ENCODE measurements at places on chromosomes 11 and 22.

DNA sequence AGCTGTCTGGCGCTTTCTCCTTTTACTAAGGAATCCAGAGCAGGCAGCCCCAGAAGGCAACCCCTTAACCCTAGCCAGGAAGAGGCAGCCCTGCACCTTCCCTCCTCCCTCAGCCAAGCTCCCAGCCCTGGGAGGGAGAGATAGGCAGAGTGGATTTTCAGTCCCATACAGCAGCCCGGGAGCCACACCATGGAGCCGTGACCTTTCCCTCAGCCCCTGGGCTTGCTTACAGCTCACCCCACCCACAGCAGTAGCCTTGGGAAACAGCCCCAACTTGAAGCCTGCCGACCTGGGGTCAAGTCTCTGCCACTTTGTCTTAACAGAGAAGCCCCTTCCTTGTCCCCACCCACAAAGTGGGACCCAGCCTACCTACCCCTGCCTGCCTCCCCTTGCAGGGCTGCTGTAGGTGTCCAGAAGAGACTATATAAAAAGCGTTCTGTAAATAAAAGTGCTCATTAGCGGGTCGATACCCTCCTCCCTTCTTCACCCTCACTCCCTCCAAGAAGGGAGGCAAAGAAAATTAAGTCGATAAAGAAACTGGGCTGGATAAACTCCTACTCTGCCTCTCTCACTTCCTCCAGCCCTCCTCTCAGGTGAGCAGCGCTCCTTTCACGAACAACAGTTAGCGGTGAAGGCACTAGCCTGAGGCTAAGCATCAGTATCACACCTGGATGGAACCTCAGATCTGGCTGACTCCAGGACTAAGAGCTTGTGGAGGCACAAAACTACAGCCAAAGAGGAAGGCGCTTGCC, 4.2 kb downstream of the TST start:
- no peak for DNase-seq

- no peak for DNase-seq
Observed at GRCh38 chr11:17508791-17509190, 32.1 kb upstream of the ABCC8 start.

- DNase-seq, result no peak
Observed at GRCh38 chr11:2892967-2893528, 7.5 kb upstream of the CDKN1C start.

GRCh38 chr11:69888483-69889181, 69.4 kb upstream of the FGF3 start:
- peak; percentile 32 for DNase-seq

DNA sequence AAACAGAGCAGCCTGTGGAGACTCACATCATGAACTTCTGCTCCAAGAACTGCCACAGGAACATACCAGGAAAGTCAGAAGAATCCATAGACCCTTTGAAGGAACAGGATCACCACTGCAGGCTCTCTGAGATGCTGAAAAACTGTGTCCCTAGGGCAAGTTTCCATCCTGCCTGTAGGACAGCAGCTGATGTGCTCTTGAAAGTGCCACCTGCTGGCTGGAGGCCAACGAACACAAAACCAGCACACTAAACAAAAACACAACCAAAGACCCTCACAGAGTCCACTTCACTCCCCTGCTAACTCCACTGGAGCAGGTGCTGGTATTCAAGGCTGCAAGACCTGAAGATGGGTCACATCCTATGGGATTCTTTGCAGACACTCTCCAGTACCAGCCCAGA, 12.0 kb upstream of the NXPE1 start:
- no peak for DNase-seq

GRCh38 chr11:27971171-27971570, 136.8 kb downstream of the KIF18A start:
- no peak for DNase-seq

DNA sequence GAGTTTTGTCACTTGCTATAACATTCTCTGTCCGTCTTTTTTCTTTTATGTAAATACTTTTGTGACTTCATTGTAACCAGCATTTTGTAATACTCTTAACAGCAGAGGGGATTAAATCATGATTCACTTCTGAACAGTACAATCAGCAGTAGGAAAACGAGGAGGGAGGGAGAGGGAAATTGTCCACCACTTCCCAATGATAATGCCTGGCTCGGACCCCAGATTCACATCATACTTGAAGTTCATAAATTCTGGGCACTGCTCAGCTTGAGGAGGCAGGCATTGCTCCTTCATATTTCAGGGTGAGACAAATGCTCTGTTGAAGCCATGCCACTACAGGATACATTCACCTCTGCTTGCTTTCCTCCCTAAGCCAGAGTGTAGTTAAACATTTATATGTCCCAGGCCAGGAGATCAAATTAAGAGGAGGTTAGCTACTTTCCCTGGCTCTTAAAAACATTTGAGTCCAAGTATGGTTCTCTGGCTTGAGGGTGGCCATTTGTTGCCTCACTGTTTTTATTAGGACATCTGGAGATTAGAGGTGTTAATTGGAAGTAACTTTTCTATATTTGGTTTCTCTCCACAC, 129.0 kb upstream of the LDLRAD3 start:
- no peak for DNase-seq

- peak; percentile 10 for DNase-seq
Observed at GRCh38 chr22:39808081-39808480, 85.5 kb downstream of the ENTHD1 start.

GRCh38 chr11:12152321-12152720, 41.9 kb downstream of the MICAL2 start:
- DNase-seq, result no peak

GRCh38 chr22:29715705-29716104, 4.1 kb upstream of the CABP7 start:
- DNase-seq, result no peak

GRCh38 chr11:102139081-102139498, 28.8 kb downstream of the YAP1 start:
- DNase-seq, result no peak

DNA sequence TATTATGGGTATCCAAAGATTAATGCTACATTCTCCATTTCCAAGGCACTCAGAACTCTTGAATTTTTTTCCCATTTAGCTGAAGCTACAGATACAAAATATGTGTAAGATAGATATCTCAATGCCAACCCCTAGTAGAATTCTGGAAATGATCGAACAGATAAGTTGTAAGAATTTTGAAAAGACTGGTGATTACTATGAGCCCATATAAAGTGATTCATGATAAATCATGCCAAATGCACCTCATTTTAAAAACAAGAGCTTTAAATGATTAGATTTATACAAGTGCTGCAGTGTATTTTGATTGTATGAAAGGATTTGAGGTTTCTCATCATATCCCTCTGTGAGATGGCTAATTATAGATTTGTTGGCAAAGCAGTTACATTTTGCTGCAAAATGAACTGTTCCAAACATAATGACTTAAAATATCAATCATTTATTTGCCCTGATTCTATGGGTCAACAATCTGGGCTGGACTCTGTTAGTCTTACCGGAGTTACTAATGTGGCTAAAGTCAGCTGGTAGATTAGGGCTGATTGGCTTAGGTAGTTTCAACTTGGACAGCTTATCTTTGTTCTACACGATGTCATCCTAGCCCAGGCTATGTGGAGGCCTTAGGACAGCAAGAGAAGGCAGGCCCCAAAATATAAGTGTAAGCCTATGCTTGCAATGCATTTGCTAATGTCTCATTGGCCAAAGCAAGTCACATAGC, 3.4 kb downstream of the OR10V1 start:
- DNase-seq, result no peak

DNA sequence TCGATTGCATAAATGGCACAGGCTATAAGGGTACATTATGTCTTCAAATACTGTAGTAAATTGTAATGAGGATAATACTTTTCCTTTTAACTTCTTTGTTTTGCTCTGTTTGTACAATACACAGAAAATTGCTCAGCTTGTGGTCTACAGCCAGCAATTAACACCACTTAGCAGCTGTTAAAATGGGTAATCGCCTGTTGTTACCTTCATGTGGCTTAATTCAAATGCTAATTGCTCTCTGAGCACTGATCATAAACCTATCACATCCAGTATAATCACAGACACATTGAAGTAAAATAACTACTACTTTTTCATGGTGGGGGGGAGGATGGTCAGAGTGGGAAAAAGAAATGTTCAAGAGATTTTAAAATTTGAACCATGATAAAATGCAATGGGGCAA, 1164.1 kb upstream of the CNTN5 start:
- DNase-seq, result no peak

DNA sequence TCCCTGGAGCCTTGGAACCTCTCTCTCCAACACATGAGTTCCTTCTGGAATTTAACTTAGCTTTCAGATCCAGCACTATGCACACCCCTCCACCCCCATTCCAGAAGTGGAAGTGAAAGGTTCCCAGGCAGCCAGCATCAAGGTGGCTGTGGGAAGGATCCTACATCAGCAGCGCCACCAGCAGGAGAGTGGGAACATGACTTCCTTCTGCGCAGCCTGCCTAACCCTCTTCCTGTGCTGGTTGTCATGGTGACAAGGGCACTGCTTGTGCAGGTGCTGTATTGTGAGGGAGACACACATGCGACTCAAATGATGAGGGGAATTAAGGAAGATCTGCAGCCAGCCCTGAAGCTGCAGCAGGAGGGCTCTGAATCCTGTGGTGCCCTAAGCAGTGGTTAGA, 904.5 kb upstream of the API5 start:
- no peak for DNase-seq

DNA sequence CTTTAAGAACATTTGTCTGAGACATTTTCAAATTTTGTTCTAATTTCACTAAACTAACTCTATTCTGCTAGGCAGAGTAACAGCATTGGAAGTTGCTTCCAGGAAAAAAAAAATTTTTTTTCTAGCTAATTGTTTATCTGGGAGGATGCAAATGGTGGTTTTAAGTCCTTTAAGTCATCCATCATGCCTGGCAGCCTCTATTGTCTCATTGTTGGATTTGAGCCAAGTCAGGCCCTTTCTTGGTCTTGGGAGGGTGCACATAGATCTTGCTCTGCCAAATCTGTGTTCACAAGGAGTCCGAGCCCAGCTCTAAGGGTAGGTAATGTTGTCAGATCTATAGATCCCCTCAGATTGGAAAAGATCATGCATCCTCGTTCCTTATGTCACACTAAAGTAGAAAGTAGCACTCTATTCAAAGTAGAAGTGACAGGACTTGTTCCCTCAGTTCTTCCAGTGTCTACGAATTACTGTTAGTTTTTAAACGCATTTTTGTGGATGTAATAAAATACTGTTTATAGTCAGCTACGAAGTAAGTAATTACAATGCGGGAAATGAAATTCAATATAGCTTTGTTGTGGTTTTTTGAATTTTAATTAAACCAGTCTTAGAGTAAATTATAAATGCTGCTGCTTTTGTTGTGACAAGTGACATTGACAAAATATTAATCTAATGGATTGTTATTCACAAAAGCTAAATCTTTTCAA, 166.0 kb upstream of the RASSF10 start:
- DNase-seq, result no peak

GRCh38 chr11:35138943-35139721, at the start of gene CD44:
CD44 (plus strand) TSS chr11:35139171; CDS start chr11:35139304, 133 bp downstream.
- peak; percentile 76 for DNase-seq

- DNase-seq, result no peak
Observed at GRCh38 chr11:105152021-105152512, 12.5 kb upstream of the CARD18 start.

GRCh38 chr11:43644621-43645299, 35.8 kb upstream of the HSD17B12 start:
- DNase-seq, result no peak

- DNase-seq, result no peak
Observed at GRCh38 chr11:60923326-60923725, 934 bp upstream of the TMEM132A start.

- DNase-seq, result no peak
Observed at GRCh38 chr11:91299980-91300379, 924.6 kb upstream of the FAT3 start.

DNA sequence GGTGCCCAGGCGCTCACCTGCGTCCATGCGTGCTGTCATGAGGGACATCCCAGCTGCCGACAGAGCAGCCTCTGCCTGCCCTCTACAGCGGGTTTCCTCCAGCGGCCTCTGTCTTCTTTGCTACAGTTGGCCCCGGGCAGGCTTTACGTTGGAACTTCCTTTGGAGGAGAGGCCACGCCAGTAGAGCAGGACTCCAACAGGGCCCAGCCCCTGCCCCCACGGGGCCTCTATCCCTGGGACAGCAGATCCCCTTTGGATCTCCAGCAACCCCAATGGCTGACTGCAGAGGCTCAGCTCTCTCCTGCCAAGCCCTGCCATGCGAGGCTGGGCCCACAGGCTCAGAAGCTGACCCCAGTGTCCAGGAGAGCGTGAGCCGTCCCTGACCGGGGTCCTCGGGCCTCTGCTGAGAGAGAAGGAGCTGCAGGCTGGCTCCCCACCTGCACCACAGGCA, 12.1 kb downstream of the TRPM5 start:
- no peak for DNase-seq

All from stimulated activated CD8-positive, alpha-beta memory T cell treated with anti-CD3 and anti-CD28 coated beads, Interleukin-7, amount 100 ng/mL, for 48 hours (primary cell).